ENCODE measurements at places on chromosomes 12 and 14.

GRCh38 chr14:103868242-103868897 is 21.0 kb upstream of the PPP1R13B start:
- DNase-seq: no peak

- DNase-seq: no peak
Observed at GRCh38 chr12:131457331-131458047, 253.4 kb upstream of the SFSWAP start.

DNA sequence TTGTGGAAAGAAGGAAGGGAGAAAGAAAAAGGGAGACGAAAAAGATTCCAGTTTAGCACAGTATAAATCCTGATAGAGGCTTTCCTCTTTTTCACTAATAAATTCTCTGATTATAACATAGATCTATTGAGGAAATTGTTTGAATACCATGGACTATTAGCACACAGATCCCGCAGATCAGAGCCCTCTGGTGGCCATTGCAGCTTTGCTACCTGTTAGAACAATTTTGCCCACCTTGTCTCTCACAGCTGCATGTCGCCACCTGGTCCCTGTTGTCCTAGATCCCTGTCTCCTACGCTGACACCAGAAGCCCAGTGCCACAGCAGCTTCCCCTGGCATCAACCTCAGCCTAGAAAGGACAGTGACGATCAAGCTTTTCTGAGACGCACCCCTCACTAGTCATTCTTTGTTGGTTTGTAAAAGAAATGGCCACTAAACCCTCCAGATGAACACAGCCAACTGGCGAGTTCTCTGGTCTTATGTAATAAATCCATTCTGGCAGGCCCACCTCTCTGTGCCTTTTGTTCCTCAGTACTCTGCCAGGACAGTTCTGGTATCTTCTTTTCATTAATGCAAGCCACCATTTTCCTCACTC is 9.9 kb downstream of the GPHB5 start:
- no peak for DNase-seq

GRCh38 chr14:105742531-105742848 is 216.1 kb downstream of the TMEM121 start:
- DNase-seq: no peak

DNA sequence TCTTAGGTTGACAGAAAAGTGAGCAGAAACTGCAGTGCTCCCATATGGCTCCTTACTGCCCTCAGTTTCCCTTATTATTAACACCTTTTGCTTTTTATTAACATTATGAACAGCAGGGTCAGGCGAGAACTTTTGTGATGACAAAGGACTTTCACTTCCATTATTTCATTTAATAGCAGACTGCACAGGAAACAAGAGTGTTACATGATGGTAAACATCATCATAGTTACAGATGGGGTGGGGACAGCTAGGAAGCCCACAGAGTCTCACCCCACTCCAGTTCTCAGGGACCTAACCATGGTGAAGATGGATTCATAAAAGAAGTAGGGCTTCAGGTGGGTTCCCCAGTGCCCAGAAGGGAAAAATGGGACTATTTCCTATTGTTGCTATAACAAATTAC is 110.1 kb upstream of the PELI2 start:
- DNase-seq: no peak

DNA sequence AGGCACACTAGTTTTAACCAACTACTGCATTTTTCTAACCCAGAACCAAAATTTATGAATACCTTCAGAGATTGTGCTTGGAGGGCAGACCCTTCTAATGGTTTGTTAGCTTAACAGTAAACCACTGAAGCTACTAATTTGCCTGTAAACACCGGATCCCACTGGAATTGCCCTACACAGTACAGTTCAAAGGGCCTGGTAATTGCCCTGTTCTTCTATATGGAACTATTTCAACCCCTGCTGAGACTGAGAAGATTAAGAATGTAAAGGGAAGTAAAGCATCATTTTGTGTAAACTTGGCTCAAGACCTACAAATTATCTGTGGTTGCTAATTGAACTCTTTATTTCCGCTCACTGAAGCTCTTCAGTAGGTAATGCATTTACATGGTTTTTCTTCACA is 468.1 kb downstream of the NPAS3 start:
- DNase-seq: no peak

DNA sequence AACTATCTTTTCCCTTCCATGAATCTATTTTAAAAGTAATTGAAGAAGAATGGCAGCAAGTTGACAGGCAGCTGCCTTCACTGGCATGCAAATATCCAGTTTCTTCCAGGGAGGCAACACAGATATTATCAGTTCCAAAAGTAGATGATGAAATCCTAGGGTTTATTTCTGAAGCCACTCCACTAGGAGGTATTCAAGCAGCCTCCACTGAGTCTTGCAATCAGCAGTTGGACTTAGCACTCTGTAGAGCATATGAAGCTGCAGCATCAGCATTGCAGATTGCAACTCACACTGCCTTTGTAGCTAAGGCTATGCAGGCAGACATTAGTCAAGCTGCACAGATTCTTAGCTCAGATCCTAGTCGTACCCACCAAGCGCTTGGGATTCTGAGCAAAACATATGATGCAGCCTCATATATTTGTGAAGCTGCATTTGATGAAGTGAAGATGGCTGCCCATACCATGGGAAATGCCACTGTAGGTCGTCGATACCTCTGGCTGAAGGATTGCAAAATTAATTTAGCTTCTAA is 18.4 kb downstream of the TMPO start:
- no peak for DNase-seq

DNA sequence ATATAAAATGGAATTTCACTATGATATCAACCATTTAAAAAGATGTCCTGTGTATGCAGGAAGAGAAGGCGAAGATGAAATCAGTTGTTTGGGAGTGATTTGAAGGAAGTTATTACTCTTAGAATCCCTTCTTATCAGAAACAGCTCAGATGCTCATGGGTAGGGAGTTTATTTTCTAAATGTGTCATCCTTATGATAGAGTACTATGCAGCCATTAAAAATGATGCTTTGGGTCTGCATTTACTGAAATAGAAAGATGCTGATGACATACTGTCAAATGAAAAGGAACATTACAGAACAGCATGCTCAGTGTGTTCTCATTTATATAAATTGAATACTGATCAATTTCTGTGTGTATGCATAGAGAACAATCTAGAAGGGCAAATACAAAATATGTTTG is 69.8 kb upstream of the MED13L start:
- DNase-seq: no peak

GRCh38 chr12:130970165-130970907 is 16.6 kb downstream of the ADGRD1 start:
- DNase-seq: no peak
